ENCODE measurements at places on chromosomes 2 and 18.

DNA sequence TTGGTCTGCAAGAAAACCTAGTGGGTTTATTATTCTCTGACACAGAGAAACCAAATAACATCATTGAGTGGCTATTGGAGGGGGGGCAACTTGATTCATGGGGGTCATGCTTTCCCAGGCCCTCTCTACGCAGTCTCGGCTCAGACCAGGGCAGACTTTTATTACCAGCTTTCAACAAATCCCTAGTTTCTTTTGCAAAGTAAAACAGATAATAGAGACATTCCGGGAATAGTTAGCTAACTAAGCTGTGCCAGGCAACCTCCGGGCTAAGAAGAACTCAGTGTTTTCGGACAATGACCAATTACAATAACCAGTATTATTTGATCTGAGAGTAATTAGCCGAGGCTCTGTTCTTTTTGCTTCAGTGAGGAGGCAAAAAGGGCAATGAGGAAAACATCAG lies 66.3 kb downstream of the CDK15 start:
- DNase-seq: no peak

DNA sequence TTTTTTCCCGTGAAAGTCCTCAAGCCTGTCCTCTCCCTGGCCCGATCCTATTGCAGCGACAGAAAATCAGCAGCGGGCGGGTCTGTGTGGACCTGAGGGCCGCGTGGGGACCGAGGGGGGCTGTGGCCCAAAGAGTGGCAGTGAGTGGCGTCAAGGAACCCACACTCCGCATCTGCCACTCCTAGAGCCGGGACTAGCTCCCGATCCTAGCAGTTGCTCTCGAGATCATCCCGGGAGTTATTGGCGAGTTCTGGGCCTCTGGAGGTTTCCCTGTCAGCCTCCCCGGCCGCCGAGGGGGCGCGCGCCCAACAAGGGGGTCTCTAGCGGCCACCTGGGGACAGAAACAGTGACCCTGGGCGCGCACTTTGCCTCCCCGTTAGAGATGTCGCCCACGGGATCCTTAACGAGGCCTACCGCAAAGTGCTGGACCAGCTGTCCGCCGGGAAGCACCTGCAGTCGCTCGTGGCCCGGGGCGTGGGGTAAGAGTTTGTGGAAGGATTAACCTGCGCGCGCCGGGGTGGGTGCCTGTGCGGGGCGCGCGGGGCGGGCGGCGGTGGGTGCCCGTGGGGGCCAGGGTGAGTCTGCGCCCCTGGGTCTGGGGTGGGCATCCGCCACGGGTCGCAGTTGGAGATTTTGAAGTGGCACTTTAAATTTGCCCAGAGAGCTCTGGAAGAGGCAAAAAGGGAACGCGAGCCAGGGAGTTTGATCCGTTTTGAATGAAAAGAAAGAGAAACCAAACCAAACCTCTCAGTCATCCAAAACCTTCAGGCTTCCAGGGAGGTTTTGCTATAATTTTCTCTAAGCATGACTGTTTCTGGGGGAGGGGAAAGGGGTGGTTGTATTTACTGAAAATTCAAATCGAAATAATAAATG lies 3.5 kb downstream of the ADCYAP1 start:
- DNase-seq: no peak

DNA sequence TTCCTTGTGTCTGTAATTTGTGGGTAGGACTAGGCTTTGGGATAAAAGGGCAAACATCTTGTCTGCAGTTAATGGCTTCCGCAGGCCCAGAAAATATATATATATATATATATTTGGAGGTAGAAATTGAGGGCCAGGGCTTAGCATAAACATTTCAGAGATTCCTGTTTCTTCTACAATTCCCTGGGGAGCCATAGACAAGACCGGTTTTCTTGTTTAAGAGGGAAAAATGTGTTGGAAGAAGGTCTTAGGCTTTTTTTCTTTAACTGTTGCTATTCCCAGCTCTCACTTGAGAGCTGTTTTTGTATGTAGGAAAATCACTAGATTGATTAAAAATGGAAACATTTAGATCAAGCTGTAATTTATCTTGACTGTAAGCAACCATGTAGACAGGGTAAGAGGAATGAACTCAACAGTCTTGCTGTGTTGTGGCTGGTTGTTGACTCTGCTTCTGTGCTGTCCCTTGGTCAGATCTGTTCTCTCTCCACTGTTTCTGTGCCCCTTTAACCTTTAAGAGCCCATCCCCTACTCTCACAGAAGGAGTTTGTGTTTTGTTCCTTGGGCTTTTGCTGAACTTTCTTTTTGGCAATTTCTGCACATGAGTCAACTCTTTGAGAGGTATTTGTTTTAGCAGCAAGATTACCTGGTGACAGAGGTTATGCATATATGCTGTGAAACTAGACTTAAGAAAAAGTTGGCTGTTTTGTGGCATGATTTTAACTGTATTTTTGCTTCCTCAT lies 58.3 kb downstream of the EFEMP1 start:
- DNase-seq: no peak

- DNase-seq: no peak
These were observed 276.4 kb downstream of the TGIF1 start for GRCh38 chr18:3726238-3726951.

GRCh38 chr18:9716780-9717563 lies 8.9 kb downstream of the RAB31 start:
- DNase-seq: no peak

- no peak for DNase-seq
These were observed 1.0 kb upstream of the LDLRAD4 start for GRCh38 chr18:13217466-13217961.

DNA sequence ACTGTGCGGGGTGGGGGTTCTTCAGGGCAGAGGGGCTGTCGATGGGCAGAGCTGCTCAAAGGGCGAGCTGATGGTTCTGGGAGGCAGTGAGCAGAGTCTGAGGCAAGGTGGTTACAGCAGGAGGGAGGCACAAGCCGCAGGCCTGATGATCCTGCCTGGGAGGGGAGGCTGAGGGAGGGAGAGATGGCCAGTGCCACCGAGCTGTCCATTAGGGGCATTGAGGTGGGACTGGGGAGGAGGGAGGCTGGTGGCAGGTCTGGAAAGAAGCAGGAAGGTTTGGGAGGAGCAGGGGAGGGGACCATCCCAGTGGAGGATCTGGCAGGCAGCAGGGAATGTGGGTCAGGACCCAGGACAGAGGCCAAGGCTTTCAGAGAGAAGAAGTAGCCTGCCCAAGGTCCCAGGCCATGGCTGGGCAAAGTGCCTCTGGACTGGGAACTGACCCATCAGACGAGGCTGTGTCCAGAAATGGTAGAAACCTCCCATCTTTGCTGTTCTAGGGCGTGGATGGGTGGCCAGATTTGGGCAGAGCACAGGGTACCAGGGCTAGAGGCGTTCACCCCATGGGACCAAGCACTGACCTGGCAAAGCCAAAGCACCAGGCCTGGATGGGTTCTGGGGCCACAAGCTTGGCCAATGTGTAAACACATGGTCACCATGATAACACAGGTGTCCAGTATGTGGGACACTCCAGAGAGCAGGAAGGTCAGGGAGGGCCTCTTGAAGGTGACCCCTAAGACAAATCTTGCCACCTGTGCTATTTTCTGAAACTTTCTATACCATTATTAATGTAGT lies 55.5 kb downstream of the INHBB start:
- no peak for DNase-seq

GRCh38 chr2:149394864-149395263 lies 64.5 kb downstream of the LYPD6 start:
- DNase-seq: no peak

GRCh38 chr2:230751062-230751461 lies 38.4 kb downstream of the CAB39 start:
- no peak for DNase-seq

All from T1000 (cell line).